ENCODE measurements at places on chromosomes 6 and 20. TPM values are rescaled to one million over a fixed set of nuclear protein-coding genes. Genes with fewer than 3 reads are reported as not detected.

GRCh38 chr6:33217246-33217645 lies 8.9 kb downstream of the RING1 start:
- DNase-seq, result no peak

- DNase-seq, result no peak
Observed at GRCh38 chr6:168090706-168091105, 11.7 kb upstream of the FRMD1 start.

Gene SYTL3
- 2.4 TPM for total RNA-seq

DNA sequence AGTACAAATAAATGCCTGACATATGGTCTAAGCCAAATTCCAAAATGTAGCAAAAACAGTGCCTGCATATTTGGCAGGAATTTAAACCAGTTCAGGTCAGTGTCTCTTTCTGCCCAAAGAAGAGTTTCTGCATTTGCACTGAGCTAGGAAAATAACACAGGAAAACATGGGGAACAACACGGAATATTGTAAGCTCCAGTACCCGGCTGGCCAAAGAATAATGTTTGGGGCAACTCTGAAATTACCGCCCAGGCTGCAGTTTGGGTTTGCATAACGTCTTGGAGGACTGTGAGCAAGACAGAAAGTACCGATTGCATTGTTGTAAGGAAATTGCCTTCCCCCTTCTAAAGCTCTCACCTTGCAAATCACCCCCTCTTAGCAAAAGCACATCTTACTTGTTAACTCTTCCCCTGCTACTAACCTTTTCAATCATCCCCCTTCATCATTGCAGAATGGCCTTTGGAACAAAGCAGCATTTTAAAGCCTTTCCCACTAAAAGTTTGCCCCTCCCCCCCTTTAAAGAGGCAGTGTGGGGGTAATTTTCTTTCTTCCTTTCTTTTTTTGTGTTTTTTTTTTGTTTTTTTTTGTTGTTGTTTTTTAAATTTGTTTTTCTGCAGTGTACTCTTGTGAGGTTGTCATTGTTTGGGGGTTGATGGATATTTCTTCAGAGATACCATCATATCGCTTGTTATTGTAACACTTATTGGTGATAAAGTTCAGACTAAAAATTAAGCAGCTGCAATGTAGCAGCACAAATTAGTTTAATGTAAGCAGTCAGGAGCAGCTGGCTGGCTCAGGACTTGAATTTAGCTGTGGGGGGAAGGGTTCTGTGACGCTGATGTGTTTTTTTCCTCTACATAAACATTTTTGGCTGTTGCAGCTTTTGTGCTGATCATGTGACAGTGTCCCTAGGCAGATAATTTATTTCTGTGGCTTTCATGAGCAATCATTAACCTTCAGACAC lies 100.0 kb upstream of the CITED2 start:
- peak; percentile 72 for DNase-seq

DNA sequence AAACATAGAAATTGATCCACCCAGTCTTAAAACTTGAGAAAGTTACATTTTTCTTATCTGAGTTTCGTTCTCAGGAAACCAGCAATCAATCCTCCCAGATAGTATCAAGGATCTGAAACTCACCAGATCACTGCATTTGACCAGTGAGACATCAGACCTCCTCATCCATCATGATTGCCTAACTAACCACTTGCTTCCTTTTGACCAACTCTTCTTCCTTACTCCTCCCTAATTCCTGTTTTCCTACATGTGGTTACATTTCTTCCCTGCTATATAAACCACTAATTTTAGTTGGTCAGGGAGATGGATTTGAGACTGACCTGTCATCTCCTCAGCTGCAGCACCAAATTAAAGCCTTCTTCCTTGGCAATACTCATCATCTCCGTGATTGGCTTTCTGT lies 357.1 kb upstream of the POU3F2 start:
- DNase-seq, result no peak

DNA sequence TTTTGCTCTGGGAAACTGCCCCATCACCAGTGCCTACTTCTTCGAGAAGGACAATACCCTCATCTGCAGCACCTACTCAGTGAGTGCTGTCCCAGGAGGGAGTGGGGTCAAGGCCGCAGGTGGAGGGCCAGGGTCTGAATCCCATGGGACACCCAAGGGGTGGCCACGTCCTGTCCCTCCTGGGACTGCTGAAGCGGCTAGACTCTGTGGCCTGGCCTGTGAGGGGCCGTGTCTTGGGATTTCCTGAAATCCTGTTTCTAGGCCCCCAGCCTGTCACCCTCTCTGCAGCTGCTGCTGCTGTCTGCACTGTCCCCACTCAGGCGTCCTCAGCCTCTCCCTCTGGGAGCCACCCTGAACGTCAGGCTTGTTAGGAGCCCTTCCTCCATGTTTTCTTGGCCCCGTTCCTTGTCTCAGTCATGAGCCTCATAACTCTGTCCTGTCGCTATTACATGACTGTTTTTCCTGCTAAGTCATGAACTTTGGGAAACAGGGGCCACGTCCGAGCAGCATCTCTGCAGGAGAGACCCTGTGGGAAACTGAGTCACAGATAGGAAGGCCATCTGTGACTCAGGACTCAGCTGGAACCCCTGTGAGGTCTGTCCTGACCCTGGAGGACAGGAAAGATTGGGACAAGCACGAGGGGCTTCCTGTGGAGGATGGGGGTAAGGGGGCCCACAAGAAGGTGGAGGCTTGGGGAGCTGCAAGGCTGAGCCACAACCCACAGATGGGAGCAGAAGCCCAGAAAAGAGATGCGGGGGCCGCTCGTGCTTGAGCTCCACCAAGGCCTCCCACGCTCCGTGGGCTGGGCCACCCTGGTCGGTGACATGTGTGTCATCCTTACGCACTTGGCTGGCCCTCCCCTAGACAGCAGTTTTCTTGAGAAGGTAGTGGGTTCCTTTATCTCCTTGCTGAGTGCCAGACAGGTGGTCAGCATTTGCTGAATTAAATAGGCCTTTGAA lies 49.9 kb downstream of the EFCAB8 start:
- DNase-seq, result no peak

DNA sequence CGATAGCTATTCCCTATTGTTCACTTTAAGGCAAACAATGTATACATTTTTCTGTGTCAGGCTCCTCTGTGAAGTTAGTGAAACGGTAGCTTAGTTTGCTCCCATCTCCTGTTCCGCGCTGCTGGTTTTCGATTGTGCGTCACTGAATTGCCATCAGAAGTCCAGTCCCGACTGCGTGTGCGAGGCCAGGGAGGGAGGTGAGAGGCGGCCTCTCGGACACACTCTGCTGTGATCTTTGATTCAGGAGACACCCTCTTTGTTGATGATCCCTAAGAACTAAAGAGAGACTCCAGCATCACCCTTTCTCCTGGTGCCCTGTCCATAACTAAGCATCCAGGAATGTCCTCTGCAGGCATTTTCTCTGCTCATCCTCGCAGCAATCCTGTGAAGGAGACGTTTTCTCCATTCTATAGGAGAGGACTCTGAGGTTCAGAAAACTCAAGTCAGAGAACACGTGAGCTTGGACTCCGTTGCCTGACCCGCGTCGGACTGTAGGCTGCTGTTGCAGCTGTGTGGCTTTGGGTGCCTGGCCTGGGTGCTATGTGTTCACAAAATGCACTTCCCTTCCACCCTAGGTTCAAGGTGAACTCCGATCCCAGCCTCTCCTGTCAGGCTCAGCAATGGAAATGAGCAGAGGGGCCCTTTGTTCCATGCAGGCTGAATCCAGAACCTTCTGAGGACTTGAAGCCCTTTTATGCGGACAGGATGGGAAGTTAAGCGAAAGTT lies 24.1 kb upstream of the UNC93A start:
- no peak for DNase-seq

Gene CD40
- 1.6 TPM for total RNA-seq

Gene FKBP1C
- 0.36 TPM for total RNA-seq

DNA sequence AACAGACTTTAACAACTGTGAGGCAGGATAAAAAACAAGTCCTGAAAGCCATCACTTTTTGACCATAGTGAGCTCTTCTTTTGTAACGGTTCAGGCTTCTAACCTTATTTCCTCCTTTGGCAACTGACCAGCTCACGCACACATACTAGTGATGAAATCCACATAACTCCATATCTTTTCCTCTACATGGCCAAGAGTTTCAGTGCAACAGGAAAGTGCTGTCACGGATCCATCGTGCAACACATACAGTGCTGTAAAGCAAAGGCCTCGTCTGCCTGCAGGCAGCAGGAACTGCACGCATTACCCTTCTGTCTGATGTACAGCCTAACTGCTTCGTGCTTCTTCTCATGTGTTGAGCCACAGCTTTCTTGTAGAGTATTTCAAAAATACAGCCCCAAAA lies 108.5 kb downstream of the EPM2A start:
- DNase-seq, result no peak

Gene CRYBG1
- 0.91 TPM for total RNA-seq

DNA sequence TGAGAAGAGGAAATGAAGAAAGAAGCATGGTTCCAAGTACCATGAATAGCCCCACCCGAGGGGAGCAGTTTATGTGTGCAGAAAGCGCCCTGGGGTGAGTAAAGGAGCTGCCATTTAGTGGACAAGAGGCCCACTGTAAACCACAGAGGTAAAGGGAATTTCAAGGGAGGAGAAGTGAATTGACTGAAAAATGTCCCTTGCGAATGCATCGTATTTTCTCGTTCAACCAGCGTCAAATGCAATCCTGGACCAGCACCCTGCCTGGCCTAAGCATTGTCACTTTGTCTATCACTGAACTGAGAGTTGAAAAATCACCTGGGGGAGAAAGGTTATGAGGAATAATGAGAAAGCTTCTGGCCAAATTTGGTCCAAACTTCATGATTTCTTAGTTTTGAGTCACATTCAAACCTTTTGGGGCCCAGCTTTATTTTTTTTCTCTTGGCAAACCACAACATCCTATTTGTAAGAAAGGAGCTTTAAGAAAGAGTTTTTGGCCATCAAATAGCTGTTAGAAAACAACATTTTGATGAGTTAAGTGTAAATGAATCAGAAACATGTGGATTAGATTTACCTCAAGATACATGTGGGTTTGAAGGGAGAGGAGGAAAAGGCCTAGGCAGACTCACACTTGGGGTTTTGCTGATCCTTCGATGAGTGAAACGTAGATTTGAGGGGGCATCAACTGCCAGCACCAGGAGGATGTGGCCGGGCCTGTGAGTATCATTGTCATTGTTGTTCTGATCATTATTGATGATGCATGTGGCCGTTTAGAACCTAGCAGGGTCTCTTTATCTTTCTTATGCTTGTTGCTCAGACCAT lies 214.0 kb downstream of the CLIC5 start:
- DNase-seq, result no peak

- no peak for DNase-seq
Observed at GRCh38 chr20:54980103-54980960, 504.9 kb downstream of the DOK5 start.

Gene C20orf202
- total RNA-seq, result 0.18 TPM

GRCh38 chr6:133240511-133241085 lies 559 bp upstream of the EYA4 start:
- no peak for DNase-seq

GRCh38 chr6:65707126-65707826 lies at the start of gene EYS:
Gene EYS, minus strand, starts transcription at chr6:65707226. Its CDS starts 211,816 bp downstream, at chr6:65495410.
- DNase-seq, result no peak

DNA sequence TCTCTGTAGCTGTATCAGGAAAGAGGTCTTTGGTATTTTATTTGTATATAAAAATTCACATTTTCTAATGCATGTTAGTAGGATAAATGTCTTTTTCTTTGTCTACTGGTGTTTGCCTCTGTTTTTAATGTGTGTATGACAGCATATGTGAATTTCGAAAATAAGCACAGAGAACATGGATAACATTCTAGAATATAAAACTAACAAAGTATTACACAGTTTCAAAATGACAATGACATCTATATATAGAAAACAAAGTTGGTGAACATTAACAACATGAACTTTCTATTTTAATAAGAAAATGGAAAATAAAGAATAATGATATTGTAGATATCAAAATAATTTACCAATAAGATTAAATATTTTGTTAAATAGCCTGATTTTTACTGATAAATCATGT lies 608.0 kb downstream of the COL12A1 start:
- no peak for DNase-seq

Measured in cerebellum (tissue), 4 donors.